A549 treated with dexamethasone at 1 μM for 4 hours (cell line): ENCODE measurements at places on chromosomes 7 and 10. TPM values are rescaled to one million over a fixed set of nuclear protein-coding genes. Genes with fewer than 3 reads are reported as not detected.

The NMT2 gene
- 19.5 to 23.5 TPM (median 21.8 TPM) in 5 replicates for total RNA-seq

The CHST3 gene
- 50.5 to 76.3 TPM (median 69.3 TPM) in 5 replicates for total RNA-seq

The OR9A2 gene
- not detected in 5 replicates for total RNA-seq

The NKX1-2 gene
- total RNA-seq = 0.02 to 0.08 TPM (median 0.05 TPM) in 4 of 5 replicates, not detected in the other

The POLR1F gene
- 12.9 to 17.4 TPM (median 15.0 TPM) in 5 replicates for total RNA-seq

The TRPV6 gene
- total RNA-seq = not detected in 5 replicates

The FGFBP3 gene
- total RNA-seq = 2.1 to 2.4 TPM (median 2.3 TPM) in 5 replicates

The SPDYE6 gene
- not detected in 5 replicates for total RNA-seq

The CRCP gene
- 26.4 to 32.7 TPM (median 26.8 TPM) in 5 replicates for total RNA-seq

The MLXIPL gene
- 1.1 to 1.6 TPM (median 1.1 TPM) in 5 replicates for total RNA-seq

The NUTM2B gene
- total RNA-seq = 0.23 to 0.43 TPM (median 0.32 TPM) in 5 replicates

The EPO gene
- total RNA-seq = 0.06 TPM in 1 of 5 replicates, not detected in the others

The ARMC10 gene
- 21.3 to 31.5 TPM (median 30.0 TPM) in 5 replicates for total RNA-seq

The ANKRD7 gene
- 0.11 to 0.57 TPM (median 0.30 TPM) in 5 replicates for total RNA-seq
